ENCODE measurements at places on chromosomes 7 and 10.

- DNase-seq: no peak
Observed at GRCh38 chr7:85014936-85015660, 171.8 kb downstream of the SEMA3D start.

DNA sequence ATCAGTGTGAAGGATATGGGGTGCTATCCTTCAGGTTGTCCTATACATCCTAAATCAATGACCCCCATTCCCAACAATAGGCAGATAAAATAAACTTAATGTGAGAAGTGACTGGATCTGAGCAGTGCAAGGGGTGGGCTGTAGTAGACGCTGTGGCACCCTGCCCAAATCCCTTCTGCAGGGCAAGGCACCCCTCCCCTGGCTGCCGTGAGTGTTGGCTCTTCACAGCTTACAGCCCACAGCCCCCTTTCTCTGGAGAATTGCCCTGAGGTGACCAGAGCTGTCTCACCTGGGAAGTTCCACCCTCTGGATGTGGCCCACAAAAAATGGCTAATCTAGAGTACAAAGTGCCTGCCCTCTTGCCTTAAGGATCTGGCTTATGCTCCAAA is 25.8 kb upstream of the PPIF start:
- no peak for DNase-seq

DNA sequence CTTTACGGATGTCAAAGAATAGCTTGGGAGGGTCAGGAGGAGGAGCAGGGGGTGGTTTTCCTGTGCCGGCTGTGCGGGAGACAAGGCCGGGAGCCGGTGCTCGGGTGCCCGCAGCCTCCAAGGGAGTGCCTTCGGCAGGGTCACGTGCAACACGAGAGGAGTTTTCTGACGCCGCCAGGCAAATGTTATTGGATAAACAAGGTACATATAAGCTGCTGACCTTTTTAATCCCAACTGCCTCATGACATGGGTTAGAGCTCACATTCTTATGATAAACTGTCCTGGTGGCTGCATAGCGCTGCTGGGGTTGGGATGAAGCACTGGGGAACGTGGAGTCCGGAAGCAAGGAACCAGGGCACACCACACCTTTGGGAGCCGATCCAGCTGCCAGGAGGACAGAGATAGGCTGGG is 124.8 kb upstream of the PDLIM1 start:
- no peak for DNase-seq

DNA sequence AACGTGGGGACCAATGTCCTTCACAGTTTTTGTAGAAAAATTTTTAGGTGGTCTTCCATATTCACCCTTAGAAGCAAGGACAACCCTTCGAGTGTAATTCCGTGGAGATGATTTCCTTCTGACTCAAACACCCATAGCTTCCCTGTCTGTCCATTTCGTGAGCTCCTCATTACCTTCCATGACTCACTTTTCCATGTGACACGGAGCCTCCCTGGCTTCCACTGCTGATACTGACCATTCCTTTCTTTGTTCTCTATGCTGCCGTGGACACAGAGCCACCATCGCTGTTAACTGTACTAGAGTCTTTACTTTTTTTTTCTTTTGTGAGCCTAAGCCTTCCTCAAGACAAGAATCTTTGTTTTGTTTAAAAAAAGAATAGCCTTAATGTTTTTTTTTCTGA is 12.5 kb upstream of the ARMS2 start:
- DNase-seq: no peak

GRCh38 chr10:77846718-77847311 is 79.7 kb downstream of the DLG5 start:
- DNase-seq: peak; percentile 56

- no peak for DNase-seq
Observed at GRCh38 chr10:129387258-129387525, 79.8 kb upstream of the MGMT start.

GRCh38 chr7:81162771-81163525 is 244.1 kb upstream of the SEMA3C start:
- no peak for DNase-seq

- no peak for DNase-seq
Observed at GRCh38 chr10:73894245-73894971, 16.5 kb upstream of the PLAU start.

DNA sequence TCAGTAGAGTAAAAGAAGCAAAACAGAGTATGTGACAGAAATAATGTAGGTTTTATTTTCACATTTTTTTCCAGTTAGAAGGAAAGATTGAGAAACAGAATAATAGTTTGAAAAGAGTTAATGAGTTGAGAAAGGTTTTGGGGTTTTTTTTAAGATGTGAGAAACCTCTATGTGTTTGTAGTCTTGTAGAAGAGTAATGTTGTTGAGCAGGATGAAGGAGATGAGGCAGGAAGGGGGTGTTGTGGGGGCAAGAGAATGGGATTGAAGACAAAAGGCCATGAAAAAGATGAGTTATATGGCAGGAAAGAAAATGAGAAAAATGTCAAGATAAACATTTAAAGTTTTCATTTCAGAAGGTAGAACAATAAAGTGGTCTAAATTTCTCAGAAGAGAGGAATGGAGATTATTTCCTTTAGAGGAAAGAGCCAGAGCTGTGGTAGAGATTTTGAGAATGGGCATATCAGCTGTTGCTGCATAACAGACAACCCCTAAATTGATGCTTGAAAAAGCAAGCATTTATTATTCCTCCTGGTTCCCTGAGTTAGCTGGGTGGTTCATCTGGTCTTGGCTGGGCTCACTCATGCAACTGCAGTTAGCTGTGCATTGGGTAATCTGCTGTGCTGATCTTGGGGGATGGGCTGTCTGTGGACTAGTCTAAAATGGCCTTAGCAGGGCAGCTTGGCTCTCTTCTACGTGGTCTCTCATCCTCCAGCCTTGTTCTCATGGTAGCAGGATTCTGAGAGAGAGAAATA is 27.1 kb downstream of the PCGF5 start:
- DNase-seq: no peak

GRCh38 chr7:30713392-30713791 is 31.1 kb upstream of the CRHR2 start:
- no peak for DNase-seq

GRCh38 chr7:1227814-1228544 is 4.7 kb upstream of the UNCX start:
- DNase-seq: no peak

DNA sequence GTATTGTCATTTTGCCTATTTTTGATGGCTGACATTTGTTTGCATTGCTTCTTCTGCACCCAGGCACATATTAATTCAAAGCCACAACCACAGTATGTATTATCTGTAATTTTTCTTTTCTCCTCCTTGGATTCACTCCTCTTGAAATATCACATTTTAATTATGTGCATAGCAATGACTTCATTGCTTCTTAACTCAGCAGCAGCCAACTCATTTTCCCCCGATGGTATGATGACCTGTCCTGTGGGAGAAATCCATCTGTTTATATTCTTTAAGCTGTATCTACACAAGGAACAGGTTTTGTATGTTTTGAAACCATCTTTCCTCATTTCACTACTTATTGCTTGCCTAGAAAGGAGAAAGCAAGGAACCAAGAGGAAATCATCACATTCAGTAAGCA is 588.8 kb downstream of the INHBA start:
- no peak for DNase-seq

GRCh38 chr7:108054537-108054936 is 51.6 kb upstream of the LAMB1 start:
- DNase-seq: no peak

DNA sequence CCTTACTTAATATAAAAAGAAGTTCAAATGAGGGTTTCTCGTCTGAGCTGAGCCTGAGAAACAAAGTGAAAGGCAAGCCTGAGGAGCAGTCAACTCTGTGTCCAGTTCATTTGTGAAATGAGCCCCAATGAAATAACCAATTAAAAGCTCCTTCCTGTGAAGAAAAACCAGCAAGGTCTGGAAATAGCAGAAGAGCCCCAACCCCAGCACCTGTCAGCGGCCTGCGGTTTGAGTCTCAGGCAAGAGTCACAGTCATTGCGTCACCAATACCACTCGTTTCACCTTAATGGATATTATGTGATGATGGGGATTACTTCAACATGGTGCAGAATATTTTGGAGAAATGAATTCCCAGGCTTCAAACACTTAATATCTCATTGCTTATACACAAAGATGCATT is 211.3 kb upstream of the DPP6 start:
- DNase-seq: no peak

DNA sequence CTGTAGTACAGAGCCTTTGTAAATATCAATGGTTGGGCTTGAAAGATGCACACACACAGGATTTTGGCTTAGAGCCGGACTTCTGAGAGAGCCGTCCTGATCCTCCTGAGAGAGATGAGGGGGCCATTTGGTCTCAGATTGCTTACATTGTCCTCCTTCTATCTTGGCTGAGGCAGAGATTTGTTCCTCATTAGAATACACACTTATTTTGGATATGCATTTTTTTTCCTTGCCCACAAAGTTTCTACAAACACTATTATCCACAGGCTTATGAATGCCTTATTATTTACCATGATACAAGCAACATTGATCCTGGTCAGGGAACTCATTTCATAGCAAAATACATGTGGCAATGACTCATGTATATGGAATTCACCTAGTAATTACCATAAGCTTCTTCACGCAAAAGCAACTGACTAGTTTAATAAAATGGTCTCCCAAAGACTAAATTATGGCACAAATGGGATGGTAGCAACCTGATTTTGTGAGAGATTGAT is 175.3 kb downstream of the MDFIC start:
- DNase-seq: no peak

Measured in NT2/D1 (cell line).